ENCODE measurements at places on chromosomes 5 and 9. TPM values are rescaled to one million over a fixed set of nuclear protein-coding genes. Genes with fewer than 3 reads are reported as not detected.

RNF20 gene
- total RNA-seq: 39.9 TPM

NUTM2F gene
- not detected for total RNA-seq

ANXA1 gene
- total RNA-seq: 285 TPM

SLC6A18 gene
- not detected for total RNA-seq

DHX29 gene
- 15.2 TPM for total RNA-seq

DNA sequence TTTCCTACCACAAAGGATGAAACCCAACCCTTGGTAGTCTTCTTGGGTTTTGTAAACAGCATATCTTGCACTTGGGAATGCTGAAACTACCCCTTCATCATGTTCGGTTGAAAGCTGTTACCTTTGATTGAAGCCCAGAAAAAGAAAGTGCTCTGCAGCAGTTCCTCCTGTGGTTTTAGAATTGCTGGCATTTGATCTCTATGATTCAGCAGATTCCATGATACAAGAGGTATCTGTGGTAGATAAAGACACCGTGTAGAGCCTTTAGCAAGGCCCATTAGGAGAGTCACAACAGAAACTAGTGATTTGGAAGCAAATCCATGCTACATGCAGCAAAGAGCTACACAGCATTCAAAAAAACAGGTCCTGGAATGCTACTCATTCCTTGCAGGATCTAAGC is 557.0 kb downstream of the TLE1 start:
- no peak for DNase-seq
- H3K4me3 ChIP-seq: no peak overlapping the region
- H3K27ac ChIP-seq: no peak overlapping the region
- no peaks in the 10 kb centered on the region for H3K4me1 ChIP-seq
- no peaks in the 10 kb centered on the region for H3K27me3 ChIP-seq

GRCh38 chr5:54539001-54539400 is 21.4 kb downstream of the SNX18 start:
- H3K4me3 ChIP-seq: no peak overlapping the region
- peaks cover 5% of the 10 kb centered on the region for H3K4me1 ChIP-seq
- no peaks in the 10 kb centered on the region for H3K36me3 ChIP-seq
- H3K27me3 ChIP-seq: no peaks in the 10 kb centered on the region
- DNase-seq: no peak

DNA sequence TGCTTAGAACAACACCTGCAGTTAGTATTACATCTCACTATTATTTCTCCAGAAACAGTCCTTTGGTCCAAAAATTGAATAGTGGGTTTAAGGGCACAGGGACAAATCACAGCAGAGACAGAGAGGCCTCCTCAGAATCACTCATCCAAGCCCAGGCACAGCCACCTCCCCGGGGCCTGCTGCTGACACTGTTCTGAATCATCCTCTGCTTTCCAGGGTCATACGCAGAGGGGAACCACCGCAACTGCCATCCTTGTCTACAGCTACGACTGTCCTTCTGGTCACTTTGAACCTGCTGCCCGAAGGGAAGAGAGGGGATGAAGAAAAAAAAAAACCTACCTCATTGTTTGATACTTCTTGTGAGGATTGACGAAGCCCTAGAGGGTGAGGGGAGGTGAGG is 35.3 kb upstream of the MAN2A1 start:
- H3K36me3 ChIP-seq: no peaks in the 10 kb centered on the region
- no peak overlapping the region for H3K27ac ChIP-seq
- H3K4me1 ChIP-seq: peaks cover 9% of the 10 kb centered on the region
- no peaks in the 10 kb centered on the region for H3K27me3 ChIP-seq

- H3K36me3 ChIP-seq: no peaks in the 10 kb centered on the region
- H3K4me1 ChIP-seq: no peaks in the 10 kb centered on the region
- no peak overlapping the region for H3K27ac ChIP-seq
- DNase-seq: no peak
- no peaks in the 10 kb centered on the region for H3K27me3 ChIP-seq
Observed at GRCh38 chr5:32330126-32330971, 17.6 kb upstream of the MTMR12 start.

- H3K36me3 ChIP-seq: no peaks in the 10 kb centered on the region
- DNase-seq: no peak
- H3K4me1 ChIP-seq: no peaks in the 10 kb centered on the region
- no peak overlapping the region for H3K4me3 ChIP-seq
- H3K27ac ChIP-seq: no peak overlapping the region
Observed at GRCh38 chr5:95448789-95449188, 57.6 kb downstream of the FAM81B start.

GRCh38 chr9:32264170-32264864 is 120.1 kb upstream of the ACO1 start:
- H3K27me3 ChIP-seq: no peaks in the 10 kb centered on the region
- H3K4me3 ChIP-seq: no peak overlapping the region
- no peaks in the 10 kb centered on the region for H3K4me1 ChIP-seq

Data from T-cell (primary cell).